ENCODE measurements at places on chromosomes 16 and 17. TPM values are rescaled to one million over a fixed set of nuclear protein-coding genes. Genes with fewer than 3 reads are reported as not detected.
A peak's percentile ranks its signal among the peaks of the same experiment; 100 is the strongest.

DNA sequence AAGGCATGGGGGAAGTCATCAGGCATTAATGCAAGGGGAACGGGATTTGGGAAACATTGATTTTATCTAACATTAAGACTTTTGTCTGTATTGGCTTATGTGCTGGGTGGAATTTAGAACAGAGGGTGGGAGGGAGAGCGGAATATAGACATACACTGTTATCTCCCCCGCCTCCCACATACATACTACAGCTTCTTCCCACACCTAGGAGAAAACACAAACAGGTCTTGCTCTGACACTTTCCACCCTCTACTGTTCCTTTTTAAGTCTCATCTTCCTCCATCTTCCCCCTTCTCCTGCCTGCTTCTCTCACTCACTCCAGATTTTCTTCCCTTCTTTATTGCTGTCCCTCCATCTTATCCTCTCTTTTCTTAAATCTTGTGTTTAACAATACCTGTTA, 425 bp downstream of the OR4D1 start:
- no peak overlapping the region for H3K4me3 ChIP-seq
- H3K36me3 ChIP-seq = peaks cover 13% of the 10 kb centered on the region
- no peak overlapping the region for H3K27ac ChIP-seq
- no peaks in the 10 kb centered on the region for H3K27me3 ChIP-seq

DNA sequence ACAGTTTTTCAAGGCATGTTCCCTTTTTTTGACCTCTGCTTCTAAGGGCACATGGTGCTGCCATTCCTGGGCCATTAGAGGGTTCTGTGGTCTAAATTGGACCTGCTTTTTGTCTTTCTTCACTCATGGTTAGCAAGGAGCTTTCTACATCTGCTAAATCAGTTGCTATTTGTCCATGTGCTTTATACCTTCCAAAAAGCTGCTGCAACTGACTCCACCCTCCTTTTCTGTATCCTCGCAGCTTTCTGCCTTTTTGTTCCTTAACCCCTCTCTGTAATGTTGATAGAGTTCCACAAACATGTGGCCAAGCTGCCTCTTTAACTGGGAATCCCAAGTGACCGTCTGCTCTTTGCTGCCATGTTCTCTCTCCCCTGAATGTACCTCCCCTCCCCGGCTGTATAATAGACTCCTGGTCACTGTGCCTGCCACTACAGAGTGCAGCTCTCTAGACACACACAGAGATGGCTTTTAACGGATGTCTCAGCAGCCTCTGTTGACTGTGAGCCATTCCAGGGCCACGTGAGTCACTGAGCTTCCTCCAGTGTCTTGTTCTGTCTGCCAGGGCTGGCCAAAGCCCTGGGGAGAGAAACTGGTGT, 57.4 kb upstream of the TEKT3 start:
- no peaks in the 10 kb centered on the region for H3K27me3 ChIP-seq
- no peak overlapping the region for H3K4me3 ChIP-seq
- DNase-seq = peak; percentile 21
- no peak overlapping the region for H3K27ac ChIP-seq

- no peak overlapping the region for H3K27ac ChIP-seq
- no peaks in the 10 kb centered on the region for H3K36me3 ChIP-seq
- H3K27me3 ChIP-seq = no peaks in the 10 kb centered on the region
- H3K4me1 ChIP-seq = no peaks in the 10 kb centered on the region
- DNase-seq = no peak
Measured at GRCh38 chr16:19997264-19997663, 76.4 kb downstream of the GPR139 start.

DNA sequence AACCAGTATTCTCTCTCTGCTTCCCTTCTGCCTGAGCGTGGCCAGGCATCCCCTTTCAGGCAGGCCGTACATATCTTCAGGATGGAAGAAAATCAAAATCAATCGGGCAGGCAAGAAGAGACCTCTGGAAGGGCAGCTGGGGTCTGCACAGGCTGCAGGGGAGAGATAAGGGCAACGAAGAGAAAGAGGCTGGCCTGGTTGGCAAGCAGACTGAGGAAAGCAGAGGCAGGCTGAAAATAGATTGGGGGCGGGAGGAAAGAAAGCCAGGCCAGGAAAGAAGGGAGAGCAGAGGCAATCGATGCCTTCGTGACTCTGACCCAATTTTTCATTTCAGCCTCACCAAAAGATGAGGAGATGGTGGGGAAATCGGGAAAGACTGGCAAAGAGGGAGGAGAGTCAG, 18.1 kb downstream of the PIPOX start:
- peaks cover 7% of the 10 kb centered on the region for H3K4me1 ChIP-seq
- H3K4me3 ChIP-seq = no peak overlapping the region
- H3K27me3 ChIP-seq = no peaks in the 10 kb centered on the region
- no peaks in the 10 kb centered on the region for H3K36me3 ChIP-seq

Gene KCTD5
- 39.9 TPM for total RNA-seq

DNA sequence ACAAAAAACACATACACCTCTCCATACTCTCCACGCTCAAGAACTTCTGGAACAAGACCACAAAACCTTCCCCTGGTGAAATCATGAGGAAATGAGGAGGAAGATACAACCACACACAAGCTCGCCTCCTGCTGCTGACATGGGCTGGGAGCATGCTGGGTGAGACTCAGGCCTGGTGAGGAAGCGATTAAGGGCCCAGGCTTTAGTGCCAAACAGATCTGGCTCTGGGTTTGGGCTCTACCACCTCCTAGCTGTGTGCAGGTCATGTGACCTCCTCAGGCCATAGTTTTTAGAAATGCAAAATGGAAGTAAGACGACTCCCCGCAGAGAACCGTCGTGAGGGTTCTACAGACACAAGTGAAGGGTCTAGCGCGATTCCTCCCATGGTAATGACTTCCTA, 41.3 kb downstream of the VAC14 start:
- no peaks in the 10 kb centered on the region for H3K27me3 ChIP-seq
- H3K36me3 ChIP-seq = peaks cover 31% of the 10 kb centered on the region
- no peak overlapping the region for H3K27ac ChIP-seq
- H3K4me1 ChIP-seq = peaks cover 6% of the 10 kb centered on the region

DNA sequence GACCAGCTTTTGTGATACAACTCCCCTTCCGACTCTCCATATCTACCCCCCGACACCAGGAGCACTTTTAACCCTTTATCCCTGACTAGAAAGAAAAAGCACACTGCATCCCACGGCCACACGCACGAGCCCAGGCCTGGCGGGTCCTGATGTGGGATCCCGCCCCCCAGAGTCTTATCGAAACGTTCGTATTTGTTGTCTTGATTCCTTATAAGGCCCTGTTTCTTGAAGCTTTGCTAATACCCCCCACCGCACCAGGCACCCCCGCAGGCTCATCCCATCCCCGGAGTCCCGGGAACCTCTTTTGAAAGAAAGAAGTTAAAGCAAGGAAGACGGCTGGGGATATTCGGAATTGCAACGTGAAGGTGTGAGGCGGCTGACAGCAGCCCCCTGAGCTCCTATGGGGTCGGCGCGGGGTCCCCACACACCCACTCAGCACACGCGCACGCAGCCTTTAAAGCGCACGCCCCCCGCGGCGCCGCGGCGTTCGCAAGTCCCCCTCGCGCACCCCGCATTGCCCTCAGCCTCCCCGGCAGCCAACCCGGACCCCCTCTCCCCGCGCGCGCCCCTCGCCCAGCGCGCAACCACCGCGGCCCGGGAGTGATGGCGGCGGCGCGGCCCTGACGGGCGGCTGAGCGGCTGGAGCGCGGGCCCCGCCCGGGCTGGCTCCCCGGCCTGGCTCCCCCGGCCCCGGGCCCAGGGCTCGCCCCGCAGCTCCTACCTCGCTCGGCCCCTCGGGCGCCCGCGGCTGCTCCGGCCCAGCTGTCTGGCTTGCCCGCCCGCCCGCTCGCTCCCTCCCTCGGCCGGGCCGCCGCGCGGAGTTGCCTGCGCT, 448 bp downstream of the STAT5B start:
- H3K27me3 ChIP-seq = no peaks in the 10 kb centered on the region
- H3K36me3 ChIP-seq = no peaks in the 10 kb centered on the region
- H3K27ac ChIP-seq = no peak overlapping the region
- DNase-seq = peak; percentile 52

Gene MYO15B
- 41.9 TPM for total RNA-seq

GRCh38 chr17:79116575-79117368, 42.1 kb downstream of the ENGASE start:
- no peaks in the 10 kb centered on the region for H3K4me1 ChIP-seq
- no peaks in the 10 kb centered on the region for H3K36me3 ChIP-seq
- H3K4me3 ChIP-seq = no peak overlapping the region
- no peak for DNase-seq
- no peaks in the 10 kb centered on the region for H3K27me3 ChIP-seq

DNA sequence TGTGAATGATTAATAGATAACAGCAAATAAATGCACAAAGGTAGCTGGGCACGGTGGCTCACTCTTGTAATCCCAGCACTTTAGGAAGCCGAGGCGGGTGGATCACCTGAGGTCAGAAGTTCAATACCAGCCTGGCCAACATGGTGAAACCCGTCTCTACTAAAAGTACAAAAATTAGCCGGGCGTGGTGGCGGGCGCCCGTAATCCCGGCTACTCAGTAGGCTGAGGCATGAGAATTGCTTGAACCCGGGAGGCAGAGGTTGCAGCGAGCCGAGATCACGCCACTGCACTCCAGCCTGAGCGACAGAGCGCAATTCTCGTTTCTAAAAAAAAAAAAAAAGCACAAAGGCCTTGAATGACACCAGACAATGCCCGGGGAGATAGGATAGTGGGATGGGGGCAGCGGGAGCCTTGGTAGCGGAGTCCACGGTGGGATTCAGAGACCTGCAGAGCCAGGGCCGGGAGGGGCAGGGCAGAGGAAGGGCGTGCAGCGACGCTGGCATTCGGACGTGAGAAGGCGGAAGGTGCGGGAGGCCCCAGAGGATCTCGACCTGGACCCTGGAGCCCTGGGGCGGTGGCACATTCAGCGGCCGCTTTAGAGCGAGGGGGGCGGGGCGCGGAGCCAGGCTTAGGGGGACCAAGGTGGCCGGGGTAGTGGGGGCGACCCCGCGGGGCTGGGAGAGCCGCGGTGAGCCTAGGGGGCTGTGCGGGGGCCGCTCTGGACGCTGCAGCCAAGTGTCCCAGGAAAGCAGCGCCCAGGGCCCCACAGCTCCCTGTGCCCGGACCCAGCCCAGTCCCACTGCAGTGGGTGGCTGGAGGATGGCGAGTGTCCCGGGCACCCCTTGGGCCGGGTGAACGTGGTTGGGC, 999 bp upstream of the FLYWCH2 start:
- no peaks in the 10 kb centered on the region for H3K36me3 ChIP-seq
- no peaks in the 10 kb centered on the region for H3K4me1 ChIP-seq
- DNase-seq = no peak

DNA sequence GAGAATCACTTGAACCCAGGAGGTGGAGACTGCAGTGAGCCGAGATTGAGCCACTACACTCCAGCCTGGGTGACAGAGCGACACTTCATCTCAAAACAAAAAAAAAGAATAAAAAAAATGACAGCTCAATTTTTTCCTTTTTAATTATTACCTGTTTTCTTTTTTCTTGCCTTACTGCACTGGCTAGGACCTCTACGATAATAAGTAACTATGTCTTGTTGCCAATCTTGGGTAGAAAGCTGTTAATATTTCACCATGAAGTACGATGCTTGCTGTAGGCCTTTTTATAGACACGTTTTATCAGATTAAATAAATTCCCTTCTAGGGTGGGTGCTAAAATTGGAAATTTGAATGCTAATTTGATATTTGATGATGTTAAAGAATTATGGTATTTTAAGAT, 82.8 kb downstream of the GLG1 start:
- no peaks in the 10 kb centered on the region for H3K4me1 ChIP-seq
- no peak for DNase-seq
- H3K27ac ChIP-seq = no peak overlapping the region
- H3K36me3 ChIP-seq = peaks cover 19% of the 10 kb centered on the region

DNA sequence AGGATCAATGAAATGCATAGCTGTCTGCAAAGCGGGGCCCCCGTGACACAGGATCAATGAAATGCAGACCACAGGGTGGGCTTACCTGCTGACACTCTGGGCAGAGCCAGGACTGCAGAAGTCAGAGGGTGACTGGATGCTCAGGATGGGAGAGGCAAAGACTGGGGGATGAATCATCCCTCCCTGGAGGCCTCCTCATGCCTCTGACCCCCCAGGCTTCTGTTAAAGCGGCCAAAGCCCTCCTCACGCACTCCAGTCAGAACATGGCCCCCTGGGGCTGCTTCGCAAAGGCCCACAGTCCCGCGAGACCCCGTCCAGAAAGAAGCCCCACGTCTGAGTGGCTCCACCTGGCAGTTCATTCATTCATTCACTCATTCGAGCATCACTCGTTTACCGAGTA, 38.4 kb upstream of the FOXF1 start:
- H3K36me3 ChIP-seq = peaks cover 1% of the 10 kb centered on the region
- no peak overlapping the region for H3K4me3 ChIP-seq
- no peak overlapping the region for H3K27ac ChIP-seq
- no peaks in the 10 kb centered on the region for H3K4me1 ChIP-seq
- DNase-seq = no peak
- H3K27me3 ChIP-seq = no peaks in the 10 kb centered on the region

Gene LRRC3C
- total RNA-seq = not detected

GRCh38 chr16:68069511-68070248, 15.5 kb upstream of the NFATC3 start:
- no peaks in the 10 kb centered on the region for H3K4me1 ChIP-seq
- peaks cover 58% of the 10 kb centered on the region for H3K36me3 ChIP-seq
- DNase-seq = no peak
- H3K27me3 ChIP-seq = no peaks in the 10 kb centered on the region
- H3K4me3 ChIP-seq = no peak overlapping the region
- H3K27ac ChIP-seq = no peak overlapping the region

- no peaks in the 10 kb centered on the region for H3K27me3 ChIP-seq
- H3K36me3 ChIP-seq = no peaks in the 10 kb centered on the region
- no peak for DNase-seq
Measured at GRCh38 chr16:67504031-67505021, 21.0 kb upstream of the AGRP start.

DNA sequence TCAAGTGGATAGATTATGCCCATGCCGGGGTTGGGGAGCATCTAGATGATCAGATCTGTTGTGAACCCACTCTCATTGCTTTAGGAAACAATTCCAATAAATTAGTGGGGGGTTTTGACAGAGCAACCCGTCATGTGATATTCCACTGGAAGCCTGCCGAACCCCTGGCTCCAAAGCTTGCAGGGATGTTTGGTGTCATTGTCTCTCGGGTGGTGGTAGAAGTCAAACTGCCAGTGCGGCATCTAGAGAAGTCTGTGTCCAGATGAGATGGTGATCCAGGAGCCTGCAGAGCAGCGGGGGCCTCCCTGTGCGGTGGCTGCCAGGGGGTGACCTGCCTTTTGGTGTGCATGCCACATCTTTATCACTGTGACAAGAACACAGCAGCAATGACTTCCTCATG, 91.7 kb downstream of the SHISA6 start:
- H3K4me3 ChIP-seq = no peak overlapping the region
- peaks cover 5% of the 10 kb centered on the region for H3K4me1 ChIP-seq
- H3K36me3 ChIP-seq = no peaks in the 10 kb centered on the region
- H3K27ac ChIP-seq = no peak overlapping the region
- H3K27me3 ChIP-seq = no peaks in the 10 kb centered on the region

Gene VWA3A
- total RNA-seq = not detected

Measured in H9 (cell line).